M059J (cell line): ENCODE measurements at places on chromosomes 12 and 14. TPM values are rescaled to one million over a fixed set of nuclear protein-coding genes. Genes with fewer than 3 reads are reported as not detected.

B4GALNT3 gene
- 0.05 and 1.8 TPM in 2 replicates for total RNA-seq

VDR gene
- 5.1 and 9.3 TPM in 2 replicates for total RNA-seq

DIO3 gene
- total RNA-seq, result not detected in 2 replicates

VSX2 gene
- total RNA-seq, result not detected in 2 replicates

SLC38A6 gene
- total RNA-seq, result 24.1 and 27.7 TPM in 2 replicates
